NCI-H1092 (cell line): ENCODE measurements at places on chromosomes 11 and 22.

GRCh38 chr22:46072110-46072881, 78.0 kb upstream of the PPARA start:
- DNase-seq, result no peak

GRCh38 chr11:13335319-13335718, 57.7 kb downstream of the BMAL1 start:
- peak; percentile 27 for DNase-seq

- peak; percentile 17 for DNase-seq
These were observed 27.3 kb upstream of the PACSIN2 start for GRCh38 chr22:43042101-43042780.

- peak; percentile 18 for DNase-seq
These were observed 109.6 kb downstream of the RRAS2 start for GRCh38 chr11:14249121-14249963.

- no peak for DNase-seq
These were observed 512.2 kb upstream of the ARHGAP42 start for GRCh38 chr11:100174881-100175280.

- no peak for DNase-seq
These were observed 297.1 kb downstream of the NELL1 start for GRCh38 chr11:20966489-20966888.

- no peak for DNase-seq
These were observed 117.3 kb downstream of the TTC28 start for GRCh38 chr22:28562324-28562723.

DNA sequence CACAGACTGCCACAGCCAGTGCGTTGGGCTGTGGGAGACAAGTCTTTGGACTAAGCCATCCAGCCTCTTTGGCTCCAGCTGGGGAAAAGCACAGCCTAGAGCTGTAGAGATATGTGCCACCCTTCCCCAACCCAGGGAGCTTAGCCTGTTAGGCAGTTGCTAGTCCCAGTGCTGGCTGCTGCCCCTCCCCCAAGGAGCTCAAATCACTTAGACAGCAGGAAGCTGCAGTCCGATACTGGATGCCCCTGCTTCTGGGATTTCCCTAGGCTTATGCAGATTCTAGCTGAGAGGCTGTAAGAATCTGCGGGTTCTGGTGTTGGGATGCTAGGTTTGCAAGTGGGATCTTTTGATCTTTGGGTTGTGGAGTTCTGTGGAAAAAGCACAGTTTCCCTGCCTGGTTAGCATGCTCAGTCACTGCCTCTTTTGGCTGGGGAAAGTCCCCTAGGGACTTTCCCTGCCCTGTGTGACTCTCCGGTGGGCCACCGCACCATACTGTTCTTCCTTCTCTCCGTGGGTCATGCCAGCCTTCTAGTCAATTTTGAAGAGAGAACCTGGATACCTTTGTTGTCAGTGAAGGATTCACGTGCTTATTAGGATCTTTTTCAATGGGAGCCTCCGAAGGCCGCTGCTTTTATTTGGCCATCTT, 792.0 kb downstream of the KCNA4 start:
- DNase-seq, result no peak

- DNase-seq, result no peak
These were observed 1.9 kb downstream of the TEAD1 start for GRCh38 chr11:12675951-12676711.

DNA sequence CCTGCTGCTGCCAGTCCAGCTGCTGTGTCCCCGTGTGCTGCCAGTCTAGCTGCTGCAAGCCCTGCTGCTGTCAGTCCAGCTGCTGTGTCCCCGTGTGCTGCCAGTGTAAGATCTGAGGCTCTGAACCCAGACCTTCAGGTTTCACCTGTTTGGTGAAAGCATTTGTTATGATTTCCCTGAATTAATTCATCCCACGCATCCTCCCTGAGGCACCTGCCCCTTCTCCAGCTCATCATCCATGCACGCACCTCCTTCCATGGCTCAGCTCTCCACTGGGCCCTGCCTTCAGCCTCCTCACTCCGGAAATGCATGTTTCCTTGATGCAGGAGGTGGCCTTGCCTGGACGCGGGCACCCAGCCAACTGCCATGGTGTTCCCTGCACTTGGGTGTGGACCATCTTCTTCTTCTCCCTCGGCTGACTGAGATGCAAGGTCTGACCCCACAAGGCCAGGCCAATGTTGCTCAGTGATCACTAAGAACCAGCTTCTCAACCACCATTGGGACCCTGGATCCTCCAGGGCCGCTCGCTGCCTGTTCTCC, 788 bp downstream of the KRTAP5-10 start:
- DNase-seq, result no peak

- DNase-seq, result no peak
These were observed 13.3 kb downstream of the TSPO start for GRCh38 chr22:43164636-43165035.

GRCh38 chr11:128720522-128720985, 26.7 kb downstream of the FLI1 start:
- no peak for DNase-seq

- DNase-seq, result no peak
These were observed 3.1 kb downstream of the PIM3 start for GRCh38 chr22:49963647-49964026.

GRCh38 chr11:1556278-1556902, 15.7 kb downstream of the DUSP8 start:
- DNase-seq, result no peak

DNA sequence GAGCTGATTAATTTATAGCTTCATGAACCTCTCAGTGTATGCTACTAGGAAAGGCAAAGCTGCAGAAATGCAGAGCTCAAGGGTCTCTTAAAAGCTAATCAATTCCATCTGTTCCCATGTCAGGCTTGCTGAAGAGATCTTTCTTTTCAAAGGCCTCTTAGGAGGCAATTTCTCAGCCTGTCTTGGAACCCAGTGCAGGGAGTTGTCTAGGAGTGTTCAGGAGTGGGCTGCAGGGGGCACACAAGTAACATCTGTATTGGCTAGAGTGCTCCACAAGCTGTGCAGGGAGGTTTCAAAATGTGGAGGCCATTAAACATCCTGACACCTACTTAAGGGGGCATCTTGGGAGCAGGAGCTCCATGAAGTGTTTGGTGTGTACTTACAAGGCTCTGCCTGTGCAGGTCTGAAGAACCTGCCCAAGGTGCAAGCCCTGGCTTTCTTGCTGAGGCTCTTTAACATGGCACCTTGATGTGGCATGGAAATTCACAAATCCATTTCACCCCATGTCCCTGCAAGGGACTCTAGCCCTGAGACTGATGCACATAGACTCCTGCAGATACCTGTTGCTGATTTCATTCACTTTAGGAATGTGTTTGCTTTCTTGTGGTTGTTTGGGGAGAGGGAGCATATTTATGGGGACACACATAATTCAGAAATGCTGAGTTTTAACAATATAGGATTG, 134.7 kb downstream of the ME3 start:
- DNase-seq, result no peak

- DNase-seq, result no peak
These were observed 24.3 kb downstream of the PDGFB start for GRCh38 chr22:39220450-39220849.

- no peak for DNase-seq
These were observed 8.9 kb downstream of the RASGRP2 start for GRCh38 chr11:64734811-64735724.

DNA sequence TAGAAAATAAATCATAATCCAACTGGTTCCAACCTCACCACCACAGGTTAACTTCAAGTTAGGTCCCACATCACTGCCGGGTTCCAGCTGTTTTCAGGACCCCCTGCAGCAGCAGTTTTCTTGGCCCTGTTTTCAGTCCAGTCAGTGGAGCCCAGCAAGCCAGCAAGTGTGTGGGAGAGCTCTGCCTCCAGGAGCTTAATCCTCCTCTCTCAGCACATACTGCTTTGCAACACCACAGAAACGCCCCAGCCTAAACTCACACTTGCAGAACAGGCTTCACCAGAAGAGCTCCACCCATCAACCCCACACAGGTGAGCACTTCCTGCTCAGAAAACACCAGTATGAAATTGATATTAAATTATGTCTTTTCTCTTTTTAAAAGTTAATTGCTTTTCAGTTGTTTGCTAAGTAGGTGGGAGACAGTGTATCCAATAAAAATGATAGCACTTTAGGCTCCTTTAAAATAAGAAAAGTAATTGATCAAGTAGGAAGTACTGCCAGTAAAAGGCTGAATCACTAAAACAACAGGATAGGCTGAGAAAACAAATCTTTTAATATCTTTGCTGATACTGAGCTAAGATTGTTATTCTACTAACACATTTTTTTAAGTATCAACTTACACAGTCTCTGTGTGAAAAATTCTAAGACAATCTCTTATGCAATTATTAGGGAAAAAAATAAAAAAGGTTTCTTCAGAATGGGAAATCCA, 81.5 kb upstream of the TP53AIP1 start:
- no peak for DNase-seq

- no peak for DNase-seq
These were observed at the start of gene FGF3 for GRCh38 chr11:69818603-69819441. FGF3 (minus strand) TSS chr11:69819416; CDS start chr11:69818933, 483 bp downstream.

GRCh38 chr11:61062181-61062930, 39.9 kb upstream of the CD5 start:
- no peak for DNase-seq

GRCh38 chr22:35114131-35114980, 48.4 kb downstream of the ISX start:
- no peak for DNase-seq

- DNase-seq, result no peak
These were observed 12.0 kb upstream of the ANO1 start for GRCh38 chr11:70066136-70066520.

- DNase-seq, result no peak
These were observed 57.8 kb downstream of the OTOG start for GRCh38 chr11:17604915-17605233.

DNA sequence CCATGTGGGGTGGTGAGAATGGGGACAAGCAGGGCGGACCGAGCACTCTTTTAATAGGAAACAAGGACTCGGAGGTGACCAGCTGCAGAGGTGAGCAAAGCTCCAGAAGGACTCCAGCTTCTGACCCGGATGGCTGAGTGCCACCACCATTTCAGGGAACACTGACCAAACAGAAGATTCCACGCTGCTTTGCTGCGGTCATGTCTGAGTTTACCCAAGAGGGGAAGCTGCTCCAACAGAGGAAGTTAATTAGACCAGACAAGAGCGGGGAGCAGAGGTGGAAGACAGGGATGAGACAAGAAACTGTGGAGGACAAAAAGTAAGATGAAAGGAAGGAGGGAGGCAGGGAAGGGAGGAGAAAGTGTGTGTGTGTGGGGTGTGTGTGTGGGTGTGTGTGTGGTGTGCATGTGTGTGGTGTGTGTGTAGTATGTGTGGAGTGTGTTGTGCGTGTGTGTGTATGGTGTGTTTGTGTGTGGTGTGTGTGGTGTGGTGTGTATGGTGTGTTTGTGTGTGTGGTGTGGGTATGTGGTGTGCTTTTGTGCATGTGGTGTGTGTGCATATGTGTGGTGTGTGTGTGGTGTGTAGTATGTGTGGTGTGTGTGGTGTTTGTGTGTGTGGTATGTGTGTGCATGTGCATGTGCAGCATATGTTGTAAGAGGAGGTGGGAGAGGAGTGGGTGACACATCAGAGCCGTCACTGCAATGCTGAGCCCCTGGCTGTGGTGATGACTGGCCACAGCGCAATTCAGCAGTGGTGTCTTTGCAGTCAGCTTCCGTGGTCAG, 82.2 kb upstream of the AKIP1 start:
- no peak for DNase-seq

DNA sequence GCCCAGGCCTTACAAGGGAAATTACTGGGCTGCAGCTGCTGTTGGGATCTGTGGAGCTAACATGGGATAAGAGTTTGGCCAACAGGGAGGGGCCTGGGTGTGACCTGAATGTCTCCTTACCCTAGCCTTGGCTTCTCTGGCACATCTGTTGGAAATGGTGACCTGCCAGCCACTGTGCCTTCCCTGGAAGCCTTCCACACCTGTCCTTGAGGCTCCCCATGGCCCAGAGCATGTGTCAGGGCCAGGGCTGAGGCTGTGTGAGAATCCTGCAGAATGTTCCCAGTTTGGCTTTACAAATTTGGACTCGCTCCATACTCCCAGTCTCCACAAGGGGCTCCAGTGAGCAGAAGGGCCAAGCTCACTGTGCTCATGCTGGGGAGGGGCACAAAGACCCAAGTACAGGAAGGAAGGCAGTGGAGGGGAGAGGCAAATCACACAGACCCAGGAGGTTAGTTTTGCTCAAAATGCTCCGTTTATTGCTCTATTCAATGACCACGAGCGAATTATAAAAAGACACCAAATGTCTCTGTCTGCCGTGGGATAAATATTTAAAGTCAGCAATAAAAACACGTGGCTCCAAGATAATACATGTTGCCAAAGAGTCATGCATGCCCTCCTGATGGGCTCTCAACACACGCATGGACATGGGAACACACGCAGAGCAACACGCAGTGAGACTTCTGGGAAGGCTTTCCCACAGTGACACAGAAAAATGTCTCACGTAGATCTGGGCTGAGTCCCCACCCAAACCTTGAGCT, 1.7 kb upstream of the IGSF22 start:
- no peak for DNase-seq

DNA sequence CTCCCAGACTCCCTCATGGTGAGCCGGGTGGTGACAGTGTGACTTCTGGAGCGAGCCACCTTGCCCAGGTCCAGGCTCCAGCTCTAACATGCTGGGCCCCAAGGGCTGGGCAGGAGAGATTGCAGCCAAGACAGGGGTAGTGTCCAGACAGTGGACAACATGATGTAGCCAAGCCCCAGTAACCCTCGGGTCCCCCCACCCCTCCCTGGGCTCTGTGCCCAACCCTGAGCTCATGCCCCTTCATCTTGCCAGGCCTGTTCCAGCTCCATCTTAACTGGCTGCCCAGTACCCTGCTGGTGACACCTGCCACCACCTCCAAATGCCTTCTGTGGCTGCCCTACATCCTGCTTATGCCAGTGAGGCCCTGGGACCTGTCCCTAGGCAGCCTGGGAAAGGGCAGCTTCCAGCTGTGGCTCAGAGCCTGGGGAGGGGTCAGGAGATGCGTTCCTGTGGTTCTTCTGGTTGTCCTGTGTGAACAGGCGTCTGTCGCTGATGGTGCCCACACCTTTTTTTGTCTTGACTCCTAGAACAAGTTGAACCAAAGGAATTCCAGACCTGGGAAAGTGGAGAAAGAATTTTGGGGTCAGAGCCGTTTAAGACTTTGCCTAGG, 12.5 kb upstream of the SYT12 start:
- no peak for DNase-seq

- DNase-seq, result no peak
These were observed 1.0 kb downstream of the PIM3 start for GRCh38 chr22:49961601-49962011.

- no peak for DNase-seq
These were observed 45.0 kb downstream of the FBLN1 start for GRCh38 chr22:45547731-45548130.
